ENCODE measurements at places on chromosomes 1 and 21.

- no peak for DNase-seq
These were observed 639.5 kb downstream of the MATN1 start for GRCh38 chr1:30083800-30084464.

DNA sequence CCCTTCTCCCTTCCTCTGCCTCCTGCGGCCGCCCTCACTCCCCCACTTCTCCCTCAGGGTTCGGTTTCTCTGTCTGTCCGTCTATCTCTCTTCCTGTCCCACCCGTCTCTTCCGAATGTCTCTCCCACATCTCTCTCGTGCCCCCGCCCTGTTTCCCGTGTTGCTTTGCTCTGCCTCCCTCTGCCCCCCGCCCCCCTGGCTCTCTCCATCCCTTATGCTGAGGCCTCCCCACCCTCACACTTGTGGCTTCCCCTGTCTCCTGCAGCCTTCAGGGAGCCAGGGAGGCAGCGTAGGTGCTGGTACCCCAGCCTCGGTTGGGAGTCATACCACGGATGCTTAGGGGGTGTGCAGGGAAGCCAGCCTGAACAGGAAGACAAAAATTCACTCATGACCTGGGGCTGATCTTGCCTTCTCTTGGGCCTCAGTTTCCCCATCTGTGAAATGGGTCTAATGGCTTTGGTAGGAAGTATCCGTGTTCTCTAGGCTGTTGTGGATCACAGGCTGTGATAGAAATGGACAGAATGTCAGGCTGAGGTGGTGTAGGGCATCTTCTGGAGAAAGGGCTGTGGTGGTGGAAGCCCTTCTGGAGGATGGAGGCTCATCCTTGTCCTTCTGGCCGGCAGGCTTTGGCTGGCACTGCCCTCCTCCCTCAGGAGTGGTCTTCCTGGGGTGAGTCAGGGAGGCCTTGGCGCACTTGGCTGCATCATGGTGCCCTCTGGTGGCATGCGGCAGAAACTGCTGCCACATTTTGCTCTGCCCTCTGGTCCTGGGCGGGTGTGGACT, 55.5 kb downstream of the FOXO6 start:
- DNase-seq = peak; percentile 48

DNA sequence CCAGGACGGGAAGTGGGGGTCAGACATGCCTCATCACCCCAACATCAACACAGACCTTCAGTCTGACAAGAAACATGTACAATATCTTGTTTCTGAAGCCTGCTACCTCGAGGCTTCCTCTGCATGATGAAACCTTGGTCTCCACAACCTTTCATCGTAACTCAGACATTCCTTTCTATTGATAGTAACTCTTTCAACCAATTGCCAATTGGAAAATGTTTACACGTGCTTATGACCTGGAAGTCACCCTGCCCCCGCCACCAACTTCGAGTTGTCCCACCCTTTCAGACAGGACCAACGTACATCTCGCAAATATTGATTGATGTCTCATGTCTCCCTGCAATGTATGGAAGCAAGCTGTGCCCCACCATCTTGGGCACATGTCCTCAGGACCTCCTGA, 159.5 kb downstream of the ETS2 start:
- DNase-seq = no peak

DNA sequence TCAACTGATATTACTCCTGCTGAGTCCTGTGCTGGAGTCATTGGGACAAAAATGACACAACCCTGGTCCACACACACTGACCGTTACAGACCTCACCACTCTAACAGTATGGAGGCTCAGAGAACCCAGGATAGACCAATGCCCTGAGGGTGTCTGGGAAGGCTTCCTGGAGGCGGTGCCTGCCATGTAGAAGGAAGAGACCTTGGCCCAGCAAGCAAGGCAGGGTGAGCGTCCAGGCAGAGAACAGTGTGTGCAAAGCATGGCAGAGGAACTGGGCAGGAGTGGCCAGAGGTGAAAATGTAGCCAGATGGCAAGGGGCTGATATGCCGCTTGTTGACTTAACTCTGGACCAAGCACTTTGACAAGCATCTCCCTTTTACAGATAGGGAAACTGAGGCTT, 85.5 kb downstream of the VWA5B1 start:
- DNase-seq = no peak

DNA sequence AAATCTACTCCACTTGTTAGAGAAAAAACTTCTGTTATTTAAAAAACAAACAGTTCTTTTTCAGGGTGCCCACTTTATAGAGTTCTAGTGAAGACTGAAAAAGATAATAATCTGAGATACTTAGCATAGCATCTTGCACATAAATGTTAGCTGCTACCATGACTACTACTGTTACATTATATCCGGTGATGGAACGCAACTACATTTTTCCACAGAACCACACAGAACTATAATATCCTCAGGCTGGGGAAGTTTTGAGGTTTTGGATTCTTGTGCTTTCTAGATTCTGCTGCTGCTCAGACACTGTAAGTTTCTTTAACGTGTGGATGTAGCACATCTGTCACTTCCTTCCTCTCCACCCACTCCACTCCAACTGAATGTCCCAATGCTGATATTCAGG, 110.3 kb downstream of the PTPN14 start:
- DNase-seq = no peak

- no peak for DNase-seq
These were observed 174.4 kb downstream of the GRIK3 start for GRCh38 chr1:36859926-36860325.

DNA sequence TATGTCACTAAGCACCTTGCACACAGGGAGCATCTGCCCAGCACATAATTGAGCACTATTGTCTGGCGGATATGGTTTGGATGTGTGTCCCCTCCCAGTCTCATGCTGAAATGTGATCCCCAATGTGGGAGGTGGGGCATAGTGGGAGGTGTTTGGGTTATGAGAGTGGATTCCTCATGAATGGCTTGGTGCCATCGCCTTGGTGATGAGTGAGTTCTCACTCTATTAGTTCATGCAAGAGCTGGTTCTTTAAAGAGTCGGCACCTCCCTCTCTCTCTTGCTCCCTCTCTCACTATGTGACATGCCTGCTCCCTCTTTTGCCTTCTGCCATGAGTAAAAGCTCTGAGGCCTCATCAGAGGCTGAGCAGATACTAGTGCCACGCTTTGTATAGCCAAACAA, 9.5 kb downstream of the CTSK start:
- DNase-seq = no peak

DNA sequence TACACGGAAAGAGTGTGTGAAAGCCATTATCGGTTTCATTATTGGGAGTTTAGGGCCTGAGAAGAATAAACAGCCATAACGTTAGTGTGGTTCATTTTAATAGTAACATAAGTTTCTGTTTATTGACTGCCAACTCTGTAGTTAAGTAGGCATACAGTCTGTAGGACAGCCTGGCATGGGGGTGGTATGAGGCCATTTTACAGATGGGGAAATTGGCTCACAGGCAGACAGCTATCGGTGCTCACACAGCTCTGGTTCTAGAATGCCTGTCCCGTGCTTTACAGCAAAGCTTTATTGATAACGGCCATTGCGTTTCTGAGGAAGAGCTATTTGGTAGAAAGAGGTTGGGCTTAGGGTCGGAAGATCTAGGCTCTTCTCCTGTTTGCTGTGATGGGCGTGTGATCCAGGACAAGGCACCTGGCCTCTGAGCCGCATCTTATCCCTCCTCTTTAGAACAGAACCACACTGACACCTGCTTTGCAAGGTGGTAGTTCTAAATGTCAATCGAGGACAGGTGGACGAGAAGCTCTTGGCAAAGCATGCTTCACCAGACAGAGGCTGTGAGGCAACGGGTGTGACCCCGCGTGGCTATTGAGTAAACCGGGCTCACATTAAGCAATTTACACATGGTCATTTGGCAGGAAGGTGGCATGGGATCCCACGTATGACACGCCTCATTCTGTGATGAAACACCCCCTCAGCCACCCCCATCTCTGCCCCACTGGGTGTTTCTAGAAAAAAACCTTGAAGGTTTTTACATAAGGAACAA, 14.9 kb downstream of the ETS2 start:
- DNase-seq = no peak

DNA sequence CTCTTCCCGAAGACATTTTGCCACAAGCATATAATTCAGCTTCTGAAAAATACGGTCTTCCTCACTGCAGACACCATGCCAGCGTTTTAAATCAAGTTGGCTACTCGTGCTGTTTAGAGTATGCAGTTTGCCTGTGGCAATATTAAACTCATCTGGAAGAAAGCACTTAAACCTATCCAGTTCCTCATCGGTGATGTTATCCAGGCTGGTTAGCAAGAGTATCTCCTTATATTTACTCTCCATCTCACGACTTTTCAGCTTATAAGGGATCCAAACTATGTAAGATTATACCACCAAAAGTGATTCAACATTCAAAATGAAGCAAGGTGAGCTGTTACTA, 9.7 kb upstream of the IFI16 start:
- no peak for DNase-seq

DNA sequence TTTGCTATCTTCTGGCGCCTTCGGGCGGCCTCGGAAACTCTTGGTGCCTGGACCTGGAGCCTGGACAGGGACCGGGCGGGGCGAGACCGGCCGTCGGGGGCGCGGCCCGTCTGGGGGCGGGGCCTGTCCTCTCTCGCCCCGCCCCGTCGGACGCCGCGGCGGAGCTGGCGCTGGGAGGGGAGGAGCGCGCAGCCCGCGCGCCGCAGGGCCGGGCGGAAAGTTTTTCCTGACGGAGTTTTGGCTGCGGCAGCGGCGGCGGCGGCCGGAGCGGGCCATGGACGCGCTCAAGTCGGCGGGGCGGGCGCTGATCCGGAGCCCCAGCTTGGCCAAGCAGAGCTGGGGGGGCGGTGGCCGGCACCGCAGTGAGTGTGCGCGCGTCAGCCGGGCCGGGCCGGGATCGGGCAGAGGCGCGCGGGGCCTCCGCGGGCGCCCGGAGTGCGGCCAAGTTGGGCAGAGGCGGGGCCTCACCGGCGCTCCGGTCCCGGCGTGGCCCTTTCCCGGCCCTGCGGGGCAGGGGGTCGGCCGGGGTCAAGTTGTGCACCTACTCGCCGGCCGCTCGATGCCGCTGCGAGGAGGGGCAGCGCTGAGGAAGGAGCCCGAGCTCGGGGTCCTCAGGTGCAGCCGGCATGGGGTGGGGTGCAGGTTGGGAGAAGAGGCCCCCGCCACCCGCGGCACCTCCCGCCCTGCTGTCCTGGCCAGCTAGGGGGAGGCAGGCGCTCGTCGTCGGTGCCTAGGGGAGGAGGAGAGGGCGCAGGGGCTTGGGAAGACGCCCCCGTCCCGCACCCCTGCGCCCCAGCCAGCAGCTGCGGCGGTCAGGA, at the start of gene LDLRAP1:
TSS of gene LDLRAP1 (plus strand) at position 182 of the 818 bp plus-strand sequence. CDS start at position 275, 93 bp downstream.
- peak; percentile 35 for DNase-seq

DNA sequence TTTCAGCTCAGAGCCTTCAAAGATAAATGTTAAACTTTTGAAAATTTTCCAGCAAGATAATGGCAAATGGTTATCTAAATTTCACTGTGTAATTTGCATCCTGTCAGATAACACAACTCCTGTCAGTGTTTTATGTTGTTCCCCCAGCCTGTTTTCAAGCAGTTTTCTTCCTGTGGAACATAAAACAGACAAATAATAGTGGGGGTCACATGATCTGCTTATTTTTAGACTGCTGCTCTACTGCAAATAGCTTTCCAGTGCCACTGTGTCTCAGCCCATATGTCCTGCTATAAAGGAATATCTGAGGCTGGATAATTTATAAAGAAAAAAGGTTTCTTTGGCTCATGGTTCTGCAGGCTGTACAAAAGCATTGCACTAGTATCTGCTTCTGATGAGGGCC, 32.2 kb downstream of the FMO3 start:
- no peak for DNase-seq

- no peak for DNase-seq
These were observed 172.7 kb downstream of the BARHL2 start for GRCh38 chr1:90544356-90544755.

DNA sequence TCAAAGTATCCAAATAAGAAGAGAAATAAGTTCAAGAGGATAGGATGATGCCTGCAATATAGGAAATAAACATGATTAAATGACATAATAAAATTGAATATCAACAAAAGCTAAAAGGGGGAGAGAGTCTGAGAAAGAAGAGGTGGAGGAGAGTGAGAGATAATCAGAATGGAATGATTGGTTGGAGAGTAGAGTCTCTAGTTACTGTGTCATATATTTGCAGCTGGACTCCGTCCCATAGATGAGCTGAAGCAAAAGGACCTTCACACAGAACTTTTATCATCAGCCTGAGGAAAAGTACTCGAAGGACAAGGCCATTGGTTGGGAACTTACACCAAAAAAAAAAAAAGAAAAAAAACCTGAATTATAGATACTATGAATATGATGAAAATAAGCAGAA, 22.8 kb upstream of the S100A2 start:
- no peak for DNase-seq

GRCh38 chr21:39029900-39030884, 153.1 kb downstream of the PSMG1 start:
- no peak for DNase-seq

DNA sequence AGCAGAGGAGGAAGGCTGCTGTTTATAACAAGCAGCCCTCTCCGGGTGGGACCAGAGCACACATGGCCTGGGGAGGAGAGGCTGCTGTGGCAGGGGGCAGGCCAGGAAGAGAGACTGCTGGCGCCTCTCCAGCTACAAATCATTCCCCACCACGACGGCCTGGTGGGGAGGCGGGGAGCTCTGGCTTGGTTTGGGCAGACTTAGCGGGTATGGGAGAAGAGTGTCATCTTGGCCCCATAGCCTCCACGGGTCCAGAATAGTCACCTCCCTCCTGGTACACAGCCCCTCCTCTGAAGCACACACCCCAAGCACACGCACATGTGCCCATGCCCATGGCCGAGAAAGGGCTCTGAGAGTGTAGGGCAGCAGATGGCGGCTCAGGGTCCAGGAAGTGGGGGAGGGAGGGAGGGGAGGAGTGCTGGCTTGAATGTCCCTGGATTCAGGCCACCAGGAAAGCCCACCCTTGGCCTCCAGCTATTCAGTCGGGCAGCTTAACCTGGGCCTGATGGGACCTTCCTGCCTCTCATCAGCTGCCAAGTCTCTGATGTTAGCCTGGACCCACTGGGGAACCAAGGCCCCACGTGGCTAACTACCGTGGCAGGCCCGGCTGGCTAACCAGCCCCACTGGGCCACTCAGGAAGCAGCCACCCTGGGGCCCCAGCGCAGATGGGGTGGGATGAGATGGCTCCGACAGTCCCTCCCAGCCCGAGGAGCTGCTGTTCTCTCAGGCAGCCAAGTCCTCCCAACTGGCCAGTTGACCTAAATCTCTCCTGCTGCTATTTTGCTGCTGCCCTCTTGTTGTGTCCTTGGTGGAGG, 10.9 kb downstream of the LRP8 start:
- no peak for DNase-seq

DNA sequence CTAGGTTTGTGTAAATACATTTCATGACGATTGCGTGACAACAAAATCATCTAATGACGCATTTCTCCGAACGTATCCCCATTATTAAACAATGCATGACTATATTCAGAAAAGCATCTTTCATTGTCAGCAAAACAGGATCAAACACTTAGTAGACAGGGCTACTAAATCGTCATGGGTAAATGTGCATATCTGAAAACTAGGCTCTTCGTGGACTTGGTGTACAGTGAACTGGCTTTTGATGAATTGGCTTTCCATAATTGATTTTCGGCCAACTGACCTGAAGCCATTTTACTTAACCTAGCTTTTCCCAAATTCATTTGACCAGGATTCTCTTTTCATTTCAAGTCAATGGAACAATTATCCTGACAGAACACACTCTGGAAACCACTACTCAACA, 665.0 kb downstream of the SMYD3 start:
- no peak for DNase-seq
